ENCODE measurements at places on chromosomes 13 and 19. TPM values are rescaled to one million over a fixed set of nuclear protein-coding genes. Genes with fewer than 3 reads are reported as not detected.

DNA sequence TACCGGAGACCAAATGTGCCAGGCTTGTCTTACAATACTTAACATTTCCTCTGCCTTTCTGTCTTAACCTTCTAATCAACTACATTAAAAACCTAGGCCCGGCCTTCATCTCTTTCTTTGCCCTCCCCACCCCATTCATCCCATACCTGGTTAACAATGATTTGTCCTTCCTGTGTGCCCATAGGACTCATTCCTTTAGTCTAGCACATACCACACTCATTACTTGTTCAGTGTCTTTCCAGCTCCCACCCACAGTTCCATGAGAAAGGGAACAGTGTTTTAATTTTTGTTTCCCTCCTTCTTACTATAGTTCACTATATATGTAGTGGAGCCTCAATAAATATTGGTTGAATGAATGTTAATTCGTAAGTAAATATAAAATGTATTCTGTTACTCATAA lies 2.4 kb downstream of the CLN5 start:
- DNase-seq, result no peak

The CGB1 gene
- 2.2 TPM for total RNA-seq

The ZNF418 gene
- total RNA-seq, result 4.3 TPM

DNA sequence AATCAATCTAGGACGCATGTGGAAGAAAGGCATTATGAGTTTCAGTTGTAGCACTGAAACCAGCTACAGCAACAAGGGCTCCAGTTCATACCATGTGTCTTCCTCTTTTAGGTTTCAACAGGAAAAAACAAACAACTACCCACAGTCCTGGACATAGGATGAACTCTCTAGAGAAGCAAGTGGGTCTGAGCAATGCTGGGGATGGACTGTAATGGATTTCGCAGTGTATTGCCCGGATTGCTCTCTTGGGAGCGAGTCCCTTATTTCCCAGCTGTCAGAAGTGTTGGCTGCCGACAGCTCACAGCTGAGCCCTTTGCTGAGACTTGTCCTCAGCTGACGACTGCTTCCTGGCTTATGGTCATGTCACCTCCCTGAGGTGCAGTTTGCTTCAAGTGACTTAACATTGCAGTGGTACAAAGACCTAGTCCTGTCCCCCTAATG lies 12.1 kb upstream of the MYCBP2 start:
- no peak for DNase-seq

DNA sequence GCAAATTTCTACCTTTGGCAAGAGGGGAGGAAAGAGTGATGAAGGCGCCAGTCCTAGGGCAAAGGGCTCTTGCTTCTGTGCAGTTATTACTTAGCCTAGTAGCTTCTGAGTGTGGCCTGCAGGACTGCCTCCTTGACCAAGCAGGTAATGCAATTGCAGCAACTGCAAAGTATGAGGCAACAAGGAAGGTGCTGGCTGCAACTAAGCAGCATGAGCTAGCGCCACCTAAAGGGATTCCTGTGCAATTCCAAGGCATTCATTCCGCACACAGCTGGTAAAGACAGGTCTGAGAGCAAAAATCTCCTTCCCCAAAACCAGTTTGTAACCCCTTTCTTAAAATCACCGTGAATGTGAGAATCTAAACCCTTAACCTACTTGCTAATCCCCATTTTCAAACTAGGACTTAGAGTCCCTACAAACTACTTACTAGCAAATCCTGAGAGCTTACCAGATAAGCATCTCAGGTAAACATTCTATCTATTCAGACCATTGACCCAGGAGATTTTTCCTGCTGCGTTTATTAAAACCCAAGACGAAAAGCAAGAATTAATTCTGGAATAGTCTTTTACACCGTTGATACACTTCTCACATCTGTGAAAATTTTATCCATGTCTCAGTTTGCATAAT lies 62.9 kb downstream of the DCT start:
- no peak for DNase-seq

The PPP2R1A gene
- 200 TPM for total RNA-seq

DNA sequence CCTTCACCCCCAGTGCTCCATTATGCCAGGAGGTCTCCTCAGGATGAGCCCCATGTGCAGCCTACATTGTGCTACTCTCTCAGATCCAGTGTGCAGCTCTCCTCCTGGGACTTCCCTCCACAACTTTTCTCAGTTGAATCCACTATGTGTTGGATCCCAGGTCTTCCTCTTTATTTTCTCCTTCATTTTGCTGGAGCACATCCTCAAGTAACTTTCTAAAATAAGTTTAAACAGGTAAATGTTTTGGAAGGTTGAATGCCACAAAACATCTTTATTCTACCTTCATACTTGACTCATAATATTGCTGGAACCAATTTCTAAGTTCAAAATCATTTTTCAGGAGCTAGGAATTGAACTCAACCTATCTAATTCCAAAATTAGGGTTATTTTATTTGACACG lies 52.1 kb downstream of the C13orf46 start:
- no peak for DNase-seq

The ZNF541 gene
- 0.08 TPM for total RNA-seq

The KLHL1 gene
- not detected for total RNA-seq

DNA sequence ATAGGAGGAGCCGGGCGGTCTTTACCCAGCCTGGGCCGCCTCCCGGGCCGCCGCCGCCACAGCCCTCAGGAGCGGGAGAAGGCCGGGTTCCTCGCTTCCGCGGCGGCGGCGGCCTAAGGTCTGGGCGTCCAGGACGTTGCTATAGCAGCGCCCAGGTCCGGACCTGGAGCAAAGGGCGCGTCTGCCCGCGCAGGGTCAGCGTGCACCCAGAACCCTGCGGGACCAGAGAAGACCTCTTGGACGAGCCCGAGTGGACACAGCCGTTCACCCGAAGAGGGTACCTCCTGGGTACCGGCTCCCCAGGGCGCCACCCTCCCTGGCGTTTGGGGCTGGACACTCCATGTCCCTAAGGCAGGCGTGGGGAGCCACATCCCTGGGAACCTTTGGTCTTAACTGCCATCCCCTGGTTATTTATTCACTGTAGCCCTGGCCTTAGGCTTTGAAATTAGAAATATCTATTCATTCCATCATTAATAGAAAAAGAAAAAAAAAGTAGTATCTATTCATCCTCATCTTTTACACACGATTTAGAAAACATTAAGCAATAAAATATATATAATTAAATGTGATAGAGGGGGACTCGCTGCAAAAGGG lies 2.4 kb downstream of the DZIP1 start:
- DNase-seq, result no peak

GRCh38 chr13:107276936-107277335 lies 709.0 kb upstream of the ARGLU1 start:
- DNase-seq, result no peak

- no peak for DNase-seq
Observed at GRCh38 chr19:42555317-42555716, 27.0 kb upstream of the CEACAM1 start.

DNA sequence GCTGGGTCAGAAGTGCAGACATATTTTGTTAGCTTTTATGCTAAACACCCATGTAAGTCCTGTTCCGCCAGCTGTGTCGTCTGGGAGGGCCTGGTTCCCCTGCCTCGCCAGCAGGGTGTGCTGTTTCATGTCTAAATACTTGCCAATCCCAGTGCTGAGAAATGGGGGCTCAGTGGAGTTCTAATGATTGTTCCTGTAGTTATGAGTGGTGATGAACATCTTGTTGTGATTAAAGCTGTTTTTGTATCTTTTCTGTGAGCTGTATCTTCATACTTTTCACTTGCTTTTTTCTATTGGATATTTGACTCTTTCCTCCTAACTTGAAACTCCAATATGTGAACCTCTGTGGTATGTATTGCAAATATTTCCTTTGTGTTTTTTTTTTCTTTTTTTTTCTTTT lies 32.7 kb downstream of the KDM4B start:
- DNase-seq, result no peak

DNA sequence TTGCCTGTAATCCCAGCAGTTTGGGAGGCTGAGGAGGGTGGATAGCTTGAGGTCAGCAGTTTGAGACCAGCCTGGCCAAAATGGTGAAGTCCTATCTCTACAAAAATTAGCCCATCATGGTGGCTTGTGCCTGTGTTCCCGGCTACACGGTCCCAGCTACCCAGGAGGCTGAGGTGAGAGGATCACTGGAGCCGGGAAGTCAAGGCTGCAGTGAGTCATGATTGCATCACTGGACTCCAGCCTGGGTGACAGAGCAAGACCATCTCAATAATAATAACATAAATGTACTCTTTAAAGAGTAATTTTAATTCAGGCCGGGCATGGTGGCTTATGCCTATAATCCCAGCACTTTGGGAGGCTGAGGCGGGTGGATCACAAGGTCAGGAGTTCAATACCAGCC lies 38.7 kb downstream of the SKA3 start:
- DNase-seq, result no peak

DNA sequence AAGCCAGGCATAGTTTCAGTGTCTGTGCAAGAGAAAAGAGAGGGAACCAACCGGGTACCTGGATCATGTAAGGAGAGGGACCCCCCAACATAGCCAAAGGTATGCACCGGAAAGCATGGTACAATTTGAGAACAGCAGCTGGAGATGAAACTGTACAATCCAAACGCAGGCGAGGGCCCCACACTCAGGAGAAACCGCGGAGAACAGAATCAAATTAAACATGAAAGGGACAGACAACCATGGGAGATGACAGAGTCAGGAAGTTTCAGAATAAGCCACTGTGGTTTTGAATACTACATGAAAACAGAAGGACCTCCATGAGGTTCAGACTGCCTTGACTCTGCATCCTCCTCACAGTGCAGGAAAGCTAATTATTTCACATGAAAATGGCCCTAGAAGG lies 62.9 kb upstream of the SPATA13 start:
- no peak for DNase-seq

The TMEM143 gene
- 6.7 TPM for total RNA-seq

DNA sequence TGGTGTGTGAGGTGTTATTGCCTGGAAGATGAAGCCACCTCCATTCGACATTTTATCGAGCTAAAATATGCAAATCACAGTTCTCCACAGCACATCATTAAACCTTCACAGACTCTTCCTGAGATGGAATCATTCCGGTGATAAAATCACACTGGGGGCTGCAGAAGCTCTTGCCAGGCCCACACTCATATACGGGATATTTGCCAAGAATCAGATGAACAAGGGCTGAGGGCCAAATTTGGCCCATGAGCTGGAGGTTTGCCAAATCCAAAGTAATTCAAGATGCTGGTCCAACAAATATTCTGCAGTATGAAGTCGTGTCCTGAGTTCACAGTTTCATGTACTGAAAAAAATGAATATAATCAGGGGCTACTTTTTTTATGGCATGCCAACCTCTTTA lies 16.7 kb upstream of the RXFP2 start:
- no peak for DNase-seq

GRCh38 chr19:29704562-29705558 lies 10.2 kb downstream of the C19orf12 start:
- DNase-seq, result no peak

The FPR1 gene
- 7.6 TPM for total RNA-seq

The ZNF98 gene
- not detected for total RNA-seq

The ACP7 gene
- total RNA-seq, result 34.6 TPM

The SRRM5 gene
- 0.16 TPM for total RNA-seq

DNA sequence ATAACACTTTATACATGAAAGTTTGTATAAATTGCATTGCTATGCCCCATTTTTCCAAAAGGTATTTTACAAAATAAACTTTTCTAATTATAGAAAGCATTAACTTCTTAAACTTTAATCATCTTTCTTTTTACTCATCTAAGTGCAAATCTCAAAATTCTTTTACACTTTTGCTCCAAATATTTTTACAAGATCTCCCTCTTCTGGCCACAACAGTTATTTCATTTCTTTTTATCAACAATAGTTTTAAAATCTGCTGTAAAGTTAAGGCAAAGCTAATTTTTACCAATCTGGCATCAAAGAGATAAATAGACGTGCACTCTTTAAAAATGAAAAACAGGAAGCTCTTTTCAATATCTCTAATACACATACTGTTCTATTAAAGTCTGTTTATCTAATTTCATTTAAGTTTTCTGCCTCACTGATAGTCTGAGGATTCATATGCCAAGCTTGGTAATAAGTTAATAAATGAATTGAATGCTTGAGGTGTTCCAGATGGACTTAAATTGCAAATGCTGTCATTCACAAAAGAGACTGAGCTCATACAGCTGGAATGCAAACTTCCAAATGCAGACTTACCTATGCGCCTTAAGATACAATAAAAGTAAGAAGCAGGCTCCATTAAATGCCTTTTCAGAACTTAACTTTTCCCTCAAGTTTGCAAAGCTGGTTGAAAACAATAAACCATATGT lies 583.0 kb upstream of the ATXN8OS start:
- no peak for DNase-seq

DNA sequence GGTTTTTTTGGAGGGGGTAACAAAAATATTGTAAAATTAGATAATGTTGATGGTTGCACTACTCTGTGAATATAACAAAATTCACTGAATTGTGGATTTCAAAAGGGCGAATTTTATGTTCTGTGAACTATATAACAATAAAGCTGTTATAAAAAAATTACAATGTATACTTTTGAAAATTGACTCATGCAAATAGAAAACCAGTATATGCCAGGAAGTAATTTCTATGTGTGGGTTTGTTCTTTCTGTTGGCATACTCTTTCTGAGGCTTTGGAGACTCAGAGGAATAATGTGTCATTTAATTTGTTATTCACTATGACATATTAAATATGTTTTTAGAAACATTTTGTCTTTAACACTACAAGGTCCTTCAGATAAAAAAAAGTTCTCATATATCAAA lies 310.1 kb downstream of the GPC5 start:
- DNase-seq, result no peak

The IL11 gene
- total RNA-seq, result 0.68 TPM

GRCh38 chr13:46544208-46544607 lies 8.8 kb upstream of the LRCH1 start:
- DNase-seq, result no peak

DNA sequence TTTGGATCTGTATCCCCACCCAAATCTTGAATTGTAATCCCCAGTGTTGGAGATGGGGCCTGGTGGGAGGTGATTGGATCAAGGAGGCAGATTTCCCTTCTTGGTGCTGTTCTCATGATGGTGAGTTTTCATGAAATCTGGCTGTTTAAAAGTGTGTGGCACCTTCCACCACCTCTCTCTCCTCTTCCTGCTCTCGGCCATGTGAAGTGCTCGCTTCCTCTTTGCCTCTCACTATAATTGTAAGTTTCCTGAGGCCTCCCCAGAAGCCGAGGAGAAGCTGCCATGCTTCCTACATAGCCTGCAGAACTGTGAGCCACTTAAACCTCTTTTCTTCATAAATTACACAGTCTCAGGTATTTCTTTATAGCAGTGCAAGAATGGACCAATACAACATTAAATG lies 15.7 kb downstream of the COMMD6 start:
- DNase-seq, result no peak

DNA sequence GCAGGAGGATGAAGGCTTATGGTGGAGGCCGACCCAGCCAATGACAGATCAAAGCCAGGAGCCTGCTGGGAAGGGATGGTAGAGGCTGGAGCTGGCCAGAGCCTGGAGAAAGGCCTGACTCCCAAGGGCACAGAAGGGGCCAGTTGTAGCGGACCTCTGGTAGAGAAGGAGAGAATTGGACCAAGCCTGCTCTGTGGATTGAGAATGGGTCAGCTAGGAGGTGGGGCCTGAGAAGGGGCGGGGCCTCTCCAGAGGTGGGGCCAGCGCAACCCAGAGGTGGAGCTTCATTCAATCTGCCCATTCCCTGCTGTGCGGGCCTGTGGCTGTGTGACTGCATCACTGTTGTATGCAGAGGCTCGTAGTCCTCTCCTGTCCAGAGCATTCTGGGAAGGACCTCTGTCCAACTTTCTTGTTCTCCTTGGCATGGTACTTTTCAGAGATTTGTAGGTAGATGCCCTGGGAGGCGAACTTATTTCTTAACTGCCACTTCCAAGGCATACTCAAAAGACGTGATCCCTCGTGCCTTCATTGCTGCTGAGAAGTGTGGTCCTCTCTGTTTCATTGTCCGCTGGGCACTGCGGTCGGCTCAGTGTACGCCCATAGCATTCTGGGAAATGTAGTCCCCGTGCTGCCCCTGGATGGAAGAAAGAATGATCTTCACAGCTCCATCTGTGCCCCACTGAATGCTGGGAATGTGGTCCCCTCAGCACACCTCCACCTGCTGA lies 6.7 kb downstream of the GRIN2D start:
- no peak for DNase-seq

The CLIP3 gene
- 4.4 TPM for total RNA-seq

Measured in lower leg skin (tissue), 4 donors.